ENCODE measurements at places on chromosomes 6 and 20.

DNA sequence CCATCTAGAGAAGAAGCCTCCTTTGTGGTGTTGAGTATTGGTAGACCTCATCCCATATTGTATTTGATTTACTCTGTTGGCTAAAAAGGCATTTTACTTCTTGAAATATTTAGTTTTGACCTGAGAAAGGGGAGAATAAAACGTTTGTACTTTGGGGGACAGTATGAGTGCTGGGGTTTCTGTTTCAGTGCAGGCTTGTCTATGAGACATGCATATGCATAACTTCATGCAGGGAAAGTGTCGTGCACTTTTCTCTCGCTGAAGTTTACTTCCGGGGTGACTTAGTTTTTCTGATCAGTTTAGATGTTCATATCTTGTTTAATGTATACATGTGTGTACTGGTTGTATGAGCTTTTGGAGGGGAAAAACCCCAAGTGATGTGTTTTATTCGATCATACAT lies 59.5 kb downstream of the UTRN start:
- DNase-seq, result no peak

DNA sequence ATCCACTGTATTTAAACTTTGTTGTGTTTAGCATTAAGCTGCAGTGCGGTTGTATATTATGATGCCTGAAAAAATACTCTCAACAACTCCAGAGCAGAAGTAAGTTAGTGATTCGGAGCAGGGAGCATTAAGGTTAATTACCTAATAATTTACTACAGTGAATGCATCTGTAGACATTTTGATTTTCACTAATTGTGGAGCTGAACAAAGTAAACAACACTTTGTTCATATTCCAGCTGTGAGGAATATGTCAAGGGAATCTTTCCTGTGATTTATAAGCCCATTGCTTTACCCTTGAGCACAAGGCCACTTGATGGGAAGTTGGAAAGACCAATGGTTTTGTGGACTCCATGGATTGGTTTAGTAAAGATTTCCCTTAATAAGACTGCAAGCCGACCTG lies 77.1 kb downstream of the CBLN4 start:
- DNase-seq, result no peak

GRCh38 chr6:137878029-137878428 lies 11.0 kb downstream of the TNFAIP3 start:
- no peak for DNase-seq

DNA sequence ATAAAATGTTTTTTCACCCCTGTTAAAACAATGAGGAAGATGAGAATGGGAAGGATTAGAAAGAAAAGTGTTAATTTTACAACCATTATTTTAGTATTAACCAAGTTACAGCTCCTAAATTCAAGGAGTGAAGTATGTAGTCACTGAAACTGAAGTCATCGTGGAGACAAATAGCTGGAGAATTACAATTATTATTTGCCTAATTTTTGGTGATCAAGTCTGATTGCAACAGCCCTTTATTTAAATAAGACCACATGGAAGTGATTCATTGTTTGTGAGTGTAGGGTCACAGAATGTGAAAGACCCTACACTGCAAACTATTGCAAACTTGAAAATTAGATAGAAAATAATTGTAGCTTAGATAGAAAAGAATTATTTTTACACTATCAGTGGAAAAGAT lies 292.4 kb downstream of the CENPW start:
- no peak for DNase-seq

DNA sequence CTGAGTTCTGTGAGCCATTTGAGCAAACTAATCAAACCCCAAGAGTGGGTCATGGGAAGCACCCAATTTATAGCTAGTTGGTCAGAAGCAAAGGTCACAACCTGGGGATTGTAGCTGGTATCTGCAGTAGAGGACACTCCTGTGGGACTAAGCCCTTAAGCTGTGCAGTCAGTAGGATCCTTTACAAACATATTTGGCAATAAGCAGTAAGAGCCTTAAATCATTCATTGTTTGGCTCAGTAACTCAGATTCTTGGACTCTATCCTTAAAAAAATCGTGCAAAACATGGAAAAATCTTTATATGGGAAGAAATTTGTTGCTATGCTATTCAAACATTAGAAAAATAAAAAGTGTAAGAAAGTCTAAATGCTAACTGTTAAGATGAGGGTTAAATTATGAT lies 29.9 kb downstream of the FRK start:
- no peak for DNase-seq

DNA sequence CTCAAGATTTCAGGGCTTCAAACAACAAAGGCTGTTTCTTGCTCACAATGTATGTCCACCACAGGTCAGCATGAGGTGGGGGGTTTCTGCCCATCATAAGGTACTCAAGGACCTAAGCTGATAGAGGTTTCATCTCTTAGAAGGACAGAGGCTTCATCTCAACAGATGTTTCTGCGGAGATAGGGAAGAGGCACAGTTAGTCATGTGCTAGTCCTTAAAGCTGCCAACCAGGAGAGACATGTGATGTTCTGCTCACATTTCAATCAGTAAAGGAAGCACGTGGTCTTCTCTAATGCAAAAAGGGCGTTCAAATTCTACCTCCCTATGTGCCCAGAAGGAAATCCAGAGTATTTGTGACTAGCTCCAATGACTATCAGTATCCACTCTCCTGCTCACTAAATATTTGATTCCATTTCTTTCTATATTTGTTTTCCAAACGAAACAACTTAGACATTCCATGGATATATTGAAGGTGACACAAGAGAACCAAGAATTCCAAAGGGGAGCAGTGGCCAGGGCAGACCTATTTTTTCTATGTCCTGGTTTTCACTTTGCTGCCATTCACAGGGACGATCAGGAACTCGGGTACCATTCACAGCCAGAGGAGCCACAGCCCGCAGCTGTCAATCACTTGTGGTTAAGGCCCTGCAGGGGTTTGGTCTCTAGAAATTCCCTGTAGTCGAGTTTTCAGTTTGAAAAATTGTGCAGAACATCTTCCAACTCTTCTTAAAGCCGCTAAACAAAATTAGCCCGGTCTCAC lies 173.2 kb upstream of the FOXA2 start:
- DNase-seq, result no peak

DNA sequence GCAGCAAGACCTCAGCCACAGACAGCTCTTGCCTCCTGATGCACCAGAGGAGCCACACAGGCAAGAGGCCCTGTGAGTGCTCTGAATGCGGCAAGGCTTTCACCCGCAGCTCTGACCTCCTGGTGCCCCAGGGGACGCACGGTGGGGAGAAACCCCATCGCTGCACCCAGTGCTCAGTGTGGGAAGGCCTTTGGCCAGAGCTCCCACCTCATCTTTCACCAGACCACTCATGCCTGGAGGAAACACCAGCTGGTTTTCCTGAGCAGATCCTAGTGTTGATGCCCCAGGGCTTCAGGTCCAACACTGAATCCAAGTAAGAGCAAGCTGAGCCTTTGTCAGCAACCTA lies 37.0 kb upstream of the XRN2 start:
- no peak for DNase-seq

DNA sequence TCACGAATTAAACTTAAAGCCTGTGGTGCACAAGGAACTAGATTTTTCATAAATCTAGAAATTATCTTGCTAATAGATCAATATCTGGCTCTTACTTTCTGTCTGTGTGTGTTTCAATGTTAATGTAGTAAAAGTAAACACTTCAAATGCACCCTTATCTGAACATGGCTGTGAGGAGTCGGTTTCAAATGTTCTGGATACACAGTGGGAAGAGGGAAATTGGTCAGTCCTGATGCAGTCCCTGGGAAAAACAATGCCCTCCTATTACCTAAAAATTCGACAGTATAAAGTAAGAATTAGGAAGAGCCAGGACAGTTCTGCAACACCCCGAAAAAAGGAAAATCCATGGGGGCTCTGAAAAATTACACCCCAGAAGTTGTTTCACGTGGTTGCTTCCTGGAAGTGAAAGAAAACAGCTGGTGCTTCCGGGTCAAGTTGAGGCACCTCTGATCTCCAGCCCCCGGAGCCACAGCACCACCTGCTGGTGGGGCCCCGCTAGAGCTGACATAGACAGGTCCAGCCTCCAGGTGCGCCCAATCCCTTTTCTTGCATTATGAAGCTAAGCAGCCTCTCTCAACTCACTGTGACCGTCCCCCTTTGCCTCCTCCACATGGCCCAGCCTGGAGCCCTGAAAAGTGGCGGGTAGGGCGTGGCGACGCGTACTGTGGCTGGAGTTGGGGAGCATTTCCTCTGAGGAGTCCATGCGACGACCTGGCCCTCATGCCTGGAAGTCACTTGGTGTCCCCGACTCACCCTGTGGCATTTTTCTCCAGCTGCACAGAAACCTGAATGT lies 8.3 kb downstream of the SEMG2 start:
- DNase-seq, result peak; percentile 23

DNA sequence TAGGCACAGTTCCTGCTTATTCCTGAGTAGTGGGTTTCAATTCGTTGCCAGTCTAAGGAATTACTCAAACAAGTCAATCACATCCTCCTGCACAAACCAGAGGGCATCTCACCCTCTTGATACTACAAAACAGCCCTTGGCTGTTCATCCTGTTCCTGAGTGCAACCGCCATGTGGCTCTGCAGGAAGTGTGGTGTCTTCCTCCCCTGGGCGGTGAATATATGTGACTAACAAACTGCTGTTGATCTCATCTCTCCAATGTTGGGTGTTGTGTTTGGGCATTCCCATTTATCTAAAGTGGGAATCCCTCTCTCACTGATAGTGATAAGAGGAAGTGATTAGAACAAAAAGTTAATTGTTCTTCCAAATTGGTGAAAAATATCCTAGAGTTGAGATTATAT lies 163.0 kb downstream of the TBX18 start:
- no peak for DNase-seq

DNA sequence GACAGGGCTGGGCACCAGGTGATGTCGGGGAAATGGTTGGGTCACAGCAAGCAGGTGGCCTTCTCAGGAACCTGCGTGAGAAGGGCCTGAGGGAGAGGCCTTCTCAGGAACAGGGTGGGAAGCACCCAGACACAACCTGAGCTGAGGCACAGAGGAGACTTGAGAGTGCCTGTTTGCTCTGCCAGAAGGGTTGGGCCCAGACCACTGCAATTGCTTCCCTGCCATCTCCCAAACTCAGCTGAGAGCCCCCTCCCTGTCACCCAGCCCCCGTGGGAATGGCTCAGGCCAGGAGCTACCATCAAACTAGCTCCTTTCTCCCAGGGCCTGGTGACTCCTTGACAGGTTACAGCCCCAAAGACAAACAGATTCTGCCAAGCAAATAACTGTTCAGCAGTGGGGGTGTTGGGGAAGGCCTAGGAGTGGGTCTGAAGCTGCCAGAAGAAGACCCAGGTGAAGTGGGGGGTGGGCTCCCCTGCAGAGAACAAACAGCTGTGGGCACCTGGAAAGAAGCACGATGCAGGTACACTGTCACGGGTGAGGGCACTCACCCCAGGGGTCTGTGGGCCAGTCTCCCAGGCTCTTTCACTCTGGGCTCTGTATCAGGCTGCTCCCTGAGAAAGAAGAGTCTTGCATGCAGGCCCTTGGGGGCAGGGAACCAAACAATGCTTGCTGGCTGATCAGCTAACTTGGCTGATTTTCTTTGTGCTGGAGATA lies 30.4 kb upstream of the SPDEF start:
- DNase-seq, result no peak

DNA sequence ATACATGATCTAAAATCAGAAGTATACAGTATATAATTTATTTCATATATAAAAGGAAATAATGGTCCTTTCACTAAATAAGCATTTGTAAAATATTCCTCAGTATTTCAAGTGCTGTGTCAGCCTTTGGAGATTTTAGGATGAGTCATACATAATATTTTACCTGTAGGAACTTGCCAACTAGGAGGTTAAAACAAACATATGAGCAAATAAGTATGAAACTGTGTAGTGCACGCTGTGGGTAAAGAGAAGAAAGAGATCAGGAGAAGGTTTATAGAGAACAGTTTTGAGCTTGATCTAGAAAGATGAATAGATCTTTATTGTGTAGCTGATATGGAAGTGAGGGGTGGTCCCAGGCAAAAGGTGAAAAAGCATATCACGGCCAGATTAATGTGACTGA lies 169.9 kb upstream of the RNF217 start:
- DNase-seq, result no peak

- DNase-seq, result no peak
Measured at GRCh38 chr20:23103284-23104018, 17.3 kb upstream of the CD93 start.

DNA sequence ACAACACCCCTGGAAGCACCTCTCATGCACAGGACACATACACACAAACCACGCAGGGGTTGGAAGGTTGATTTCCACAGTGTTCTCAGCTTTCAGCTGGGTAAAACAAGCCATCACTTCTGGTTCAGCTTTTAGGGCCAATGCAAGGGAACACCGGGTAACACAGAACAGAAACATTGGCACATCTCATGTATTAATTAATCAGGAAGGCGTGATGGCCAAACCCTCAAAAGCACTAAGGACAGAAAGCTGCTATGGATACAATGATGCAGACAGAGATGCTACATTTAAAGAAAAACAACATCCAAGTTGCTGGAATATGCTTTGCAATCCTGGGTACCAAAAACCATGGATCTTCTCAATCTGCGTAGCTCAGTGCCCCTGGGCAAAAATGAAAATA lies 104.3 kb upstream of the BEND6 start:
- DNase-seq, result no peak

DNA sequence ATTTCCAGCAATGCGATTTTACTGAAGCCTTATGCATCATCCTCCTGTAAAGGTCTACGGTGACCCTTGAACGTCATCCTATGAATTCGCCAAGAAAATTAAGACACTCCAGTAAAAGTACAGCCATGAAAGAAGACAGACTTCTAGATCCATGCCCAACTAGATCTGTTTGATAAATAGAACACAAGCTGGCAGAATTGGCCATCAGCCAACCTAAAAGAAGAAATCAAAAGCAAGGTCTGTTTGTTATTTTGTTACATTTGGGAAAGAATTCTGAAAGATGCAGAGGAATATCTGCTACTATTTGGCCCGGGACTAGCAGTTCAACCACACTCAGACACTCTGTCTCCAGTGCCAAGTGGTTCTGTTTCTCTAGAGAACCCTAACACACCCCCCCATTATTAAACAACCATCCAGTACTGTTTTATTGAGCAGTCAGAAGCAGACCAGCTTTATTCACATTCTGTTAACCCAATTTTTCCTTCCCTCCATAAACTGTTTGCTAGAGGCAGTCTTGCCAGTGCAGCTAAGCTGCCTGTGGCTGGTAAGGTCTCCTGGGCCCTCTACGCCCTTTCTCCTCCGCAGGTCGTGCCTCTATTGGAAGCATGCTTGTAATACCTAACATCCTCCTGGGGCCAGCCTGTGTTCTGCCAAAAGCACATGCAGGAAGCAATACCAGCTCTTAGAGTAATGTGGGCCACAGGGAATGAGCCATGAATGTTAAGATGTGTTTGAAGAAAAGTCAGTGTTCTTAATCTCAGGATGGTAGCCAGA lies 30.7 kb downstream of the LY86 start:
- DNase-seq, result no peak

DNA sequence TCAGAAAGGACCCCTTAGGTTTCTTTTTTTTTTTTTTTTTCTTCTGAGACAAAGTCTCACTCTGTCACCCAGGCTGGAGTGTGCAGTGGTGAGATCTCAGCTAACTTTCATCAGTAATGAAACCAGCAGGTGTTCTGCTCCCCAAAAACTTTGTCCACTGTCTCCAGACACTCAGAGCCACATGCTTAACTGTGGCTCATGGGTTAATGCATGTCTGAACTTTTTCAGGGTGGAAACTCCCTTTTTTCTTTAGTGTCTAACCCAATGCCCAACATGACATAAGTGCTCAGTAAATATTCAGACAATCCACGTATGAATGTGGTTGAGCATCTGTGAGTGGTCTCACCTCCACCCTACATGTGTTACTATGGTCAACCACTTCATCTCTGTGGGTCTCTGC lies 45.4 kb downstream of the MYB start:
- no peak for DNase-seq

All from stimulated activated CD4-positive, alpha-beta T cell treated with anti-CD3 and anti-CD28 coated beads, TNF-alpha, amount 100 ng/mL, for 1 hour (primary cell).